CD4-positive, alpha-beta T cell treated with Interleukin-12 subunit alpha and Interleukin-12 subunit beta, for 1 hour (primary cell): ENCODE measurements at places on chromosomes 13 and 19.
A peak's percentile ranks its signal among the peaks of the same experiment; 100 is the strongest.

DNA sequence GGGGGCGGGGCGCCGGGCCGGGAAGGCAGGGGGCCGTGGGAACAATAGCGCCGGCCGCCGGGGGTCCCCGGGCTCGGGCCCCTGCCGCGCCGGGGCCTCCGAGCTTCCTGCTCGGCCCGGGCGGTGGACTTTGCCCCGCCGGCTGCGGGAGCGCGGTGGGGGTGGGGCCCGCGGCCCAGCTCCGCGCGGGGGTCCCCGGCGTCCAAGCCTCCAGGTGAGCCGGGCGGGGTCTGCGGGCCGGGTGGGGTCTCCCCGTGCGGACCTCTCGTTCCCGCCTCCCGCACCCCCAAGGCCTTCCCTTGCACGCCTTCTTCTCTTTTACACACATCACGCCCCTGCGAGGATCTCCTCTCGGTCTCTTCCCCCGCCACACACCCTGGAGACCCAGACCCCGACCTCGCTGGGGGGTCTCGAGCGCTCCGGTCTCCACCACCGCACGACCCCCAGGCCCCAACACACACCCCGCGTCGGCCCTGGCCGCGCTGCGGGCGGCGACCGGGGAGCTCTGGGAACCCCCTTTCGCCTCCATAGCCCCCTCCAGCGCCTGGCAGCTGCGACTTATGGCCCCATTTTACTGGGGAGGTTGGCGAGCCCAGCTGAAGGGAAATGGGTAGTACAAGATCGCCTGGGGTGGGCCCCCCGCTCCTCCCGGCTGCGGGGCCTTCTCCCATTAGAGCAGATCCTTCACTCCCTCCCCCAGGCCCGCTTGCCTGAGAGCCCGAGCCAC is 711 bp downstream of the CAMSAP3 start:
- no peak for DNase-seq

DNA sequence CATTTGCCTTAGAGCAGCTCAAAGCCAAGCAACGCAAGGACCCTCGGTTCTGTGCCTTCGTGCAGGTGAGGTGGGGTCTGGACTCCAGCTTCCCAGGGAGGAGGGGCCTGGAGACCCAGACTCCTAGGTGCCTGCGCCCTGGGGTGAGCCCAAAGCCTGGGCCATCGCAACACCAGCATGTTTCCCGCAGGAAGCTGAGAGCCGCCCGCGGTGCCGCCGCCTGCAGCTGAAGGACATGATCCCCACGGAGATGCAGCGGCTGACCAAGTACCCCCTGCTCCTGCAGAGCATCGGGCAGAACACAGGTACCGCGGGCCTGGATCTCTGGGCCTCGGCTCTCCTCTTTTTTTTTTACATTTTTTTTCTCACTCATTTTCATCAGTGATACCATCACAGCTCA is 19.6 kb downstream of the ARHGEF1 start:
- no peak for DNase-seq

GRCh38 chr13:51927129-51927528 is 65.4 kb downstream of the CCDC70 start:
- no peak for DNase-seq

DNA sequence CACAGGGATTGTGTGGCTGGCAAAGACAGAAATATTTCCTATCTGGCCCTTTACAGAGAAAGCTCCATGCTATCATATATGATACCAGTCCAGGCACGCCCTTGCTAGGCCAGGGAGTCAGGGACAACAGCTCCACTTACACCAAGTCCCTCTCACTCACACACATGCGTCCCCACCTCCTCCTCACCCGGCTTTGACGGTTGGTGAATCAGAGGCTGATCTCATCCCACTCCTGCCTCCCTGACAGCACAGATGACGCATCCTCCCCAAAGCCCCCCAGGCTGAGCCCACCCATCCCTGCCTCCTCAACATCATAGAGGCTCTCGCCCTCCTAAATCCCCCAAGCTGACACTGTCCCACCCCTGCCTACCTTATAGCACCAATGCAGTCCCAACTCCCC is 62.7 kb downstream of the F2RL3 start:
- no peak for DNase-seq

DNA sequence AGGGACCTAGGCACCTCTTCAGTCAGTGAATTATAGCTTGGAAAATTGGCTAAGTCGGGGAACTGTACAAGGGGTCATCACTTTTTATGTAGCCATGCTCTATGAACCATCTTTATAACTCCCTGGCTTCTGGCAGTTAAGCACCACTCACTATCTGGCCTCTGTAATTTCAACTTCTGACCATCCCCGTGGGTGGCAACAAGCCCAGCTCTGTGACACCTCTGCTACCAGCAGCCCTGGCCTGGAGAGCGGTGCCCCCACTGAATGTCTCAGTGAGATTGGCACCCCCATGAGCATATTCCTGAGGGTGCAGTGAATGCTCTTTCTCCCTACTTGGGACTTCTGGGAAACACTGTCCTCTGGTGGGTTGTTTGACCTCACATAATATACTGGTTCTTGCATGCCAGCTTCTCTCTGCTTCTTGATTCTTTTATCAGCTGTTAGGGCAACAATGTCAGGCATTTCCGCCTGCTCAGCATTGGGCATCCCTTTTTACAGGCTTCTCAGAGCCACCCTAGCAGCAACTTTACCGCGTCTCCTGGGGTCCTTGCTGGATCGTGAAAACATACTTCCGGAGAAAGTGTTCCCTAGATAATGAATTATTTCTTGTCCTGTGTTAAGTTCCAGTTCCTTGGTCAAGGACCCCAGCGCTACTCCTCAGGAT is 10.4 kb downstream of the KL start:
- no peak for DNase-seq

- no peak for DNase-seq
These were observed 46.5 kb downstream of the LYL1 start for GRCh38 chr19:13056052-13056660.

DNA sequence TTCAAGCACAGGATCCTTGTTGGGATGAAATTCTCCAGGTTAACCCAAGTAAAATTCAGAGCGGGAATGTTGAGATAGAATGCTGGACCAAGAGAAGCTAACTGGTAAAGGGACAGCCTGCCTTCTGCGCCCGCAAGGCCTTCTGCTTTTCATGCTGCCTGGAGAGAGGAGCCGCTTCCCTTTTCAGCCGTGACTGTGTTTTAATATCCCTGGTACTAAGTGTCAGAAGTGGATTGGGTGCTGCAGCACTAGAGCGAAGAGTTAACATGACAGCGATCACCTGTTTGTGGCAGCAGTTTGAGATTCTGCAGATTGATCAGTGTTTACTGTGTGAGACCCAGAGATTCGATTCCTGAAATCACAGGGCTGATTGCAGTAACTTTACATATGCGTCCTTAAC is 197.4 kb upstream of the ZNF536 start:
- no peak for DNase-seq

GRCh38 chr19:58035863-58036262 is 2.0 kb downstream of the ZSCAN1 start:
- no peak for DNase-seq

DNA sequence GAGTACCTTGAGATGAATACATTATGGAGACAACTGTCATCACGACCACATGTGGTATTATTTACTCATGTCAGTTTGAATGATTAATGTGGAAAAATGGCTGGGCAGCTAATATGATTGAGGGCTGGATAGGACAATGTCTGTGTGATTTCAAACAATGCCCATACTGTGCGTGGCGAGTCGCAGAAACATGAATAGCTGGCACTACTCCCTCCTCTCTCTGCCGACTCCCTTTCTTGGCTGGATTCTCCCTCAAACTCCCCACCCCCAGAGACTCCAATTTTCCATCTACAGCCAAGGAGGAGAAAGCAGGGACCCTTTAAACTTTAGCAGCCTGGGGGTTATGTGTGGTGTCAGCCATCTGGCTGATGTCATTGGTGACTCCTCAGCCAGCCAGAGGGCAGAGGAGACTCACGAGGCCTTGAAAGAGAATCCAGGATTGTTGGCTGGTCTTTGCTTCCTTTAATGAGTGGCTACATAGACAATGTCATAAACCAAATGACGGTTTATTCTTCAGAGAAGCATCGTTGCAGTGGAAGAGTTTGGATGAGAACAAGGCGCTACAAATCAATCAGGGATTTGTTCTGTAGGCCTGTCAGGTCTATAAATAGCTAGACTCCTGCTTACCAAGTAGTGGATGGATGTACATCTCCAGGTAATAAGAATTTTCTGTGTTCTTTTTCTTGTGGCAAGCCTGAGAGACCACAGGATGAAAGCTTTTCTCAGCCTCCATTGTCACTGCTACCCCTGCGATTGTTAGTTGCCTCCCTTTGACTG is 165.6 kb downstream of the DLEU7 start:
- no peak for DNase-seq

DNA sequence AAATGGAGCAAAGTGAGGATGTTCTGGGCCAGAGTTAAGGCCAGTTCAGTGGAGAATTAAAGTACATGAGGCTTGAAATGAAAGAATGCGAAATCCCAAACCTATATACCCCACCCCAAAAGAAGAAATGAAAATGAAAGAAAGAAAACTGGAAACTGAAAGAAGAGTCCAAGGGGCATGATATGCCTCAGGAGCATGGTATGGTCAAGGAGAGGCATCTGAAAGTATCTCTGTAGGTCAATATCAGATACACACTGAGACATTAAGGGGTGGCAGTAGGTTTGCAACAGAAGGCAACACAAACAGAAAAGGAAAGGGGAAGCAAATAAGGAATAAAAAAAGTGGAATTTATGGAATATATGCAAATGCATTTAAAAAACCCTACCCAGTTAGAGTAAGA is 166.5 kb downstream of the COG6 start:
- DNase-seq: no peak

DNA sequence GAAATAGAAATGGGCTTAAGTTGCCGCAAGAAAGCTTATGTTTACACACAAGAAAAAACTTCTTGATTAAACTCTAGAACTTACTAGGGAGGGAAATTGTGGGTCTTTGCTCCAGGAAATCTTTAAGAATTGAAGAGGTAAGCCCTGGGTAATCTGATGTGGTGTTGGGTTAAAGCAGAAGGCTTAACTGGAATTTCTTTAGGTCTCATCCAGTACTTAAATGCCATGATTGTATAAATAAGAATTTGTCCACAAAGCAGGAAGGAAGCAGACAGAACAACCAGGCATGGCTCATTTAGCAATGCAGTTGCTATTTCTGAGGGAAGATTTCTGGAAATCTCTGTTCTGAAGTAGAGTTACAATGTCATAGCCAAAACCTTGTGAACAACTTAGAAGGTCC is 360.4 kb downstream of the KLF5 start:
- DNase-seq: no peak

DNA sequence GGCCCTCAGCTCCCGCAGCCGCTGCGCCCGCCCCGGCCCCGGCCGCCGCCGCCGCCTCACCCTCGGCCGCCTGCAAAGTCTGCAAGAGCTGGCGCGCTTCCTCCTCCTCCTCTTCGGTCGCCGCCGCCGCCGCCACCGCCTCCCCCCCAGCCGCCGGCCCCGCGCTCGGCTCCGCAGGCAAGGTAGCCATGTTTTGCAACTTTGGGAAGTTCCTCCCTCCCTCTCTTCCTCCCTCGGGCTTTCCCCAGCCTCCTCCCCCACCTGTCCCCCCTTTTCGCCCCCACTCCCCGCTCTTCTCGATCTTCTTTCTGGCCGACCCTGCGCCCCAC is 433 bp downstream of the SIX5 start:
- DNase-seq: peak; percentile 53

GRCh38 chr19:47776568-47776967 is 1.9 kb upstream of the SELENOW start:
- no peak for DNase-seq

- DNase-seq: no peak
These were observed 24.0 kb upstream of the MIER2 start for GRCh38 chr19:368630-369024.

DNA sequence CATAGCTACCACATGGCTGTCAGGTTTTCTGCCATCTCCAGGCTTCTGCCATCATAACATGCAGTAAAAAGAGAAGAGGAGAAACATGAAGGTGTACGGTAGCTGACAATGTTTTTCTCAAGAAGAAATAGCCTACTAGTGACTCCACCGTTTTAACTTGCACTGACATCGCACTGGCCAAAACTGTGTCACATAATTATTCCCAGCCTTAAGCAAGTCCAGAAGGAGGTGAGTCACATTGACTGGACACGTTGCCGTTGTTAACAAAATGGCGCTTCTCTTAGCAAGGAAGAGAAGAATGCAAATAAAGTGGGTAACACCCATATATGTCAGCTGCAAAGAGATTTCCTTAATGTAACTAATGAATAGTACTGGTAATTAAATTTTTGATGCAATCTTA is 810.4 kb upstream of the SLC10A2 start:
- DNase-seq: no peak
